ENCODE measurements at places on chromosomes 6 and 20. TPM values are rescaled to one million over a fixed set of nuclear protein-coding genes. Genes with fewer than 3 reads are reported as not detected.
A peak's percentile ranks its signal among the peaks of the same experiment; 100 is the strongest.

The VSX1 gene
- not detected for total RNA-seq

The COL21A1 gene
- not detected for total RNA-seq

DNA sequence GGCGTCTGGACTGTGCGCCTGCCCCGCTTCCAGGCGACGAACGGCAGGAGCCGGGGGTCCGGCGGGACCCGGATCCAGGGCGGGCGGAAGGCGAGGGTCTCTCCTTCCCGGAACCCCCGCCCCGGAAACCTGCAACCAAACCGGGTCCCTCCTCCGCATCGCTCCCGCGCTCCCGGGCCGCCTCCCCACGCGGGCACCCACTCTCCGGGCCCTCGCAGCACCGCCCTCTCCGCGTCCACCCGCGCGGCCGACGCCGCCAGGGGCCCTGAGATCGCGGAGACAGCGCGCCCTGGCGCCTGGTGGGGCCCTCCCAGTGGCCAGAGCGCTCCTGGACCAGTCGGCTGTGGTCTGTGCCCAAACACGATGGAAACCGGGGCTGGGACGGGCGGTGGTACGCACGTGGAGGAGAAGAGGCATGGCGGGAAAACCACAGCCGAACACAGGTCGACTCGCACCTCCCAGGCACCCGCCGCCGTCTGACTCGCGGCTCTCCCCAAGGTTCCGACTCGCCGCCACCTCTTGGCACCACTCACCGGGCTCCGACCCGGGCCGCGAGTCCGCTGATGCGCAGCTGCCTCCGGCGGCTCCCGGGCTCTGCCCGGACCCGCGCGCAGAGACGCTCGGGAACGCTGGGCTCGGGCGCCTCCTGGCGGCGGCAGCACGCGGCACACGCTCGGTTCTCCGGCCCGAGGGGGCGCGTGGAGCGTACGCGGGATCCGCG, 7.9 kb downstream of the NKX2-2 start:
- peak; percentile 20 for DNase-seq

DNA sequence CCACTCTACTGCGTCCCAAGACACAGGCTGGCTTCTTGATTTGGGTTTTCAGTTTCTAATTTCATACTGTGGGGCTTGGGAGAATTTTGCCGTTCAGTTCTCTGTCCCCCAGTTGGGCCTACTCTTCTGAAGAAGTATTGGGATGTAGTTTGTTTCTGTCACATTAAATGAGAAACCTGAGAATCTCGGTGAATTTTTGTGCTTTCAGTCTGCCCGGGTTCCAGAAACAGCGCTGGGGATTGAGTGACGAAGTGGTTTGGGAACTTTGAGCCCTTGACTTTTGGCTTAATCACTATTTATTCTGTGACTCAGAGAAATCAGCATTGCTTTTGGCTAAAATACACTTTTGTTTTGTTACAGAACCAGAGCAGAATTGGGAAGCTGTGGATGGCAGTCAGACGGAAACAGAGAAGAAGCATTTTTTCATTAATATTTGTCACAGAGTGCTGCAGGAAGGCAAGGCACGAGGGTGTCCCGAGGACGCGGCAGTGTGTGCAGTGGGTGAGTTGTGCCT, 74.0 kb downstream of the IGF2R start:
- peak; percentile 20 for DNase-seq

- no peak for DNase-seq
Measured at GRCh38 chr6:90385759-90386313, 89.2 kb upstream of the BACH2 start.

The SOX4 gene
- total RNA-seq, result 6.4 TPM

The SPACA1 gene
- total RNA-seq, result not detected

- no peak for DNase-seq
Measured at GRCh38 chr6:90460051-90460450, 126.8 kb downstream of the MAP3K7 start.

GRCh38 chr6:121520337-121521163, 85.1 kb downstream of the GJA1 start:
- peak; percentile 89 for DNase-seq

The ZCCHC3 gene
- 10.9 TPM for total RNA-seq

- peak; percentile 13 for DNase-seq
Measured at GRCh38 chr20:3612795-3613572, 50.2 kb downstream of the GFRA4 start.

DNA sequence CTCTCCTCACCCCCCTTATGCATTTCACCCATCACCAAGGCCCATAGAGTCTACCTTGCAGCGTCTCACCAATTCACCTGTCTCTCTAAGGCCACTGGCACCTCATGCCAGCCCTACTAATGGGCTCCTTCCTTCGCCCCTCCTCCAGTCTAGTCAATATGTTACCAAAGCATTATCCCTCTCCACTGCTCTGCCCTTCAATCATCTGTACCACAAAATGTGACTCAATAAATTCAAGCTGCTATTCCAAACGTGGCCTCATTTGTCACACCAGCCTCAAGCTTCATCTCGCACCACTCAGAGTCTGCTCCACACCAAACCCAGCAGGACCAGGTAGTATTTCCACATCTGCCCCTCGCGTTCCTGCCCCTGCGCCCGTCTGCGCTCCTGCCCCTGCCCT, 21.8 kb upstream of the RPS6KA2 start:
- DNase-seq, result no peak

DNA sequence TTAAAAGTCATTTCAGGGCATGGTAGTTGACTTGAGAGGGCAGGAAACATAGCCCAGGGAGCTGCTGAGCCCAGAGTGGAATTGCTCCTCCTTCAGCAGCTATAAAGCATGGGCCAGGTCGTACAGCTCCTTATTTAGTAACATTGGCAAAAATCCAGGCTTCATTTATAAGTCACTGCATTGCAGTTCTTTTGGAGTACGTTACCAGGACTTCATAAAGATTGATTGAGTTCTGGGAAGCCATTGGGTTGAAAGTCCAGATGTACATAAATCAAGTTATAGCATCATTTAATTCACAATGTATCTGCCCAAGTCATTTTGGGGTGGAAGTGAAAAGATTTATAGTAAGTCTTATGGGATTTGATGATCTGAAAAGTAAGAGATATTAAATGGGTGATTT, 53.0 kb upstream of the ANKEF1 start:
- no peak for DNase-seq

DNA sequence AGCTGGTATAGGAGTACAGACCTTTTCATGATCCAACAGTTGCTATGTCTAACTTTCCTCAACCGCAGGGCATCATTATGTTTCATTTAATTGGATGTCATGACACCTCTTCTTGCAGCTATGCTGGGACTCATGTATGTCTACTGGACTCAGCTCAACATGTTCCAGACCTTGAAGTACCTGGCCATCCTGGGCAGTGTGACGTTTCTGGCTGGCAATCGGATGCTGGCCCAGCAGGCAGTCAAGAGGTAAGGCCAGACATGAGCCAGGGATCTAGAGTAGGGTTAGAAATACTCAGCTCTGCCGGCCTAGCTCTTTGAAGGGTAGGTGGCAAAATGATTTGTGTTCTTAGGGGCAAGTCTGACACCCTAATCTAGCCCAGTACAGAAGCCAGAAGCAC, 25.2 kb downstream of the GHRH start:
- no peak for DNase-seq

DNA sequence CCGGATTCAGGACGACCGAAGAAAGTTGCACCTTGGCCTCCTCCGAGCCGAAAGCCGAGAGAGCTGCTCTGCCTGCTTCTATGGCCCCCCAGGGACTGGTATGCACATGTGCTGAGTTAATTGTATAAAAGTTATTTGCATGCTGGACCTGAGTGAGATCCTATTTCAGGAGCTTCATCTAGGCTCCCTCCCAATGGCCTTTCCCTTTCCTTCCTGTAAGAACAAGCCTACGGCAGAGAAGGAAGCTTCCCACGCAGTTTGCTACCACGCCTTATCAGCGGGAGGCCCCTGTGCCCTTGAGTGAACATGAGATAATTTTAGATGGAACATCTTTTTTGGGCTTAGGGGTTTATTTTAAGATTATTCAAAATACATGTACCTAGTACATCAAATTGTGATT, 65.9 kb downstream of the RIN2 start:
- no peak for DNase-seq

GRCh38 chr6:155974811-155975323, 519.2 kb upstream of the NOX3 start:
- DNase-seq, result no peak

- no peak for DNase-seq
Measured at GRCh38 chr6:157831018-157831369, 7.9 kb downstream of the SNX9 start.

DNA sequence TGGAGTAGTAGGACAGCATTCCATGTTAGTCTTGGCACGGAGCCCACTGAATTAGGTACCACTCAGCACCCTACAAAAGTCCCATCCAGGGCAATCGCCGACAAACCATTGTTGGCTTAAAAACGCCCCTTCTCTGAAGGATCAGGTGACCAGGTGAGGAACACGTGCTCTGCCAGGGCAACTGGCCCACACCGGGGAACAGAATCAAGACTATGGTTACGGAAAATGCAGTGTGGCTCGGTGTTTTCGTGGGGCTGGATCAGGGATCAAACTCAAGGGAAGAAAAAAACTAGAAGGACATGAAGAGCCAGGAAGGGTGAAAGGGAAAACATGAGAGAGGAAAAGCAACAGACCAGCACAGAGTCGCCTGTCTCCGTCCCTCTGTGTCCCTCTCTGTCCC, 177.8 kb upstream of the ARID1B start:
- no peak for DNase-seq

- DNase-seq, result peak; percentile 79
Measured at GRCh38 chr20:10115021-10115420, 80.2 kb downstream of the ANKEF1 start.

- no peak for DNase-seq
Measured at GRCh38 chr20:35893942-35894341, 60.4 kb downstream of the SCAND1 start.

The PLN gene
- under 0.01 TPM for total RNA-seq

DNA sequence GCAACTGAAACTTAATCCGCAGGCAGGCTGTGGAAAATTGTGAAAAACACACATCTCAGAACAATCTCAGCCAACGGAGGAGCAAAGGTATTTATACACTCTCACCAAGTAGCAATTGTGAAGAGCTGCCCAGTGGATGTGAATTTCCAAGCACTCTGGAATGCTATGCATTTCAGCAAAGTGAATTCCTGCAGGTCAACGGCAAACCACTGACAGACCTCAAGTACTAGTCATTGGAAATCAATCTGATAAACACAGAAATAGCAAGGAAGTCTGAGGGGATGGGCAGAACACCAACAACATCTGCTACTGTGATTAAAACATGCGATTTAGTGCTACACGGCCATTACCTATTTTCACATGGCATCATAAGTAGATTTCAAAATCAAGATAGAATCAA, 429.1 kb downstream of the HTR1B start:
- peak; percentile 96 for DNase-seq

GRCh38 chr6:74741646-74742045, 464.2 kb downstream of the COL12A1 start:
- no peak for DNase-seq

All from IMR-90 (cell line).